ENCODE measurements at places on chromosomes 2 and 18. TPM values are rescaled to one million over a fixed set of nuclear protein-coding genes. Genes with fewer than 3 reads are reported as not detected.

RAPGEF4 gene
- 5.8 TPM for total RNA-seq

PDE11A gene
- total RNA-seq, result 2.0 TPM

DNA sequence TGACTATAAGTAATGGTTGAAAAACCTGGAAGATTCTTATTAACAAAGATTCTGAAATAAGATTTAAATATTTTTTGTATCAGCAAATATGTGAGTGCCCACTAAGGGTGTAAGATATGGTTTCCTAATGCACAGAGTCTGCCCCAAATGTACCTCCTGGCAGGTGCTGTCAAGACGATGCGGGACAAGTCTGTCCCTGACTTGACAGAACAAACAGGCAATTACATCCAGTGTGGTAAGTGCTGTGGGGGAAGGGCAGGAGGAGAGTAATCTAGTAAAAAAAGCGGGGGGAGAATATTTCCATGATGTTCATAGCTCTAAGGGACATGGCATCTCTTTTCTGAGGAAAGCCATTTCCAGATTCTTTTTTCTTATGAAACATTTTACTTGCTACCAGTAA, 127.5 kb downstream of the COL4A4 start:
- H3K27ac ChIP-seq, result no peak overlapping the region
- no peaks in the 10 kb centered on the region for H3K36me3 ChIP-seq
- H3K4me3 ChIP-seq, result no peak overlapping the region
- no peaks in the 10 kb centered on the region for H3K27me3 ChIP-seq
- peaks cover 8% of the 10 kb centered on the region for H3K4me1 ChIP-seq
- no peak for DNase-seq

LYPD6B gene
- total RNA-seq, result 3.8 TPM

DNA sequence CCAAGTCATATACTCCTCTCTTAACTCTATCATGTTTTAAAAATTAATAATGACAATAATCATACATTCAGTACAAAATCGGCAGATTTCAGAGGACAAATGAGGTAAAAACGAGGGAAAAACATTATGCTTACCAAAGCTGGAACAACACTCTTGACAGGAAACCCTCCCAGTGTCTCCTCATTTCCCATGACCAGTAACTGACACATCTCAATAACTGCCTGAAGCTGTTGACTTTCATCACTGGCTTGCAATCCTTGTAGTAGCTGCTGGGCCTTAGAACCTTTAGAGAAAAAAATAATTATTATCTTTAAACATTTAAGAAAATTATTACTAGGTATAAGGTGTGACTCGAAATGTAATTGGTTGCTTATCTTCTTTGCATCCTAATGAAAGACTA, 103.6 kb downstream of the TRIP12 start:
- H3K27me3 ChIP-seq, result no peaks in the 10 kb centered on the region
- no peak overlapping the region for H3K27ac ChIP-seq
- H3K36me3 ChIP-seq, result no peaks in the 10 kb centered on the region
- no peak for DNase-seq
- no peaks in the 10 kb centered on the region for H3K4me1 ChIP-seq

GRCh38 chr18:71242981-71243380, 954.1 kb downstream of the SOCS6 start:
- no peaks in the 10 kb centered on the region for H3K36me3 ChIP-seq
- no peak overlapping the region for H3K4me3 ChIP-seq
- no peaks in the 10 kb centered on the region for H3K4me1 ChIP-seq
- DNase-seq, result no peak

FOXD4L1 gene
- not detected for total RNA-seq

DNA sequence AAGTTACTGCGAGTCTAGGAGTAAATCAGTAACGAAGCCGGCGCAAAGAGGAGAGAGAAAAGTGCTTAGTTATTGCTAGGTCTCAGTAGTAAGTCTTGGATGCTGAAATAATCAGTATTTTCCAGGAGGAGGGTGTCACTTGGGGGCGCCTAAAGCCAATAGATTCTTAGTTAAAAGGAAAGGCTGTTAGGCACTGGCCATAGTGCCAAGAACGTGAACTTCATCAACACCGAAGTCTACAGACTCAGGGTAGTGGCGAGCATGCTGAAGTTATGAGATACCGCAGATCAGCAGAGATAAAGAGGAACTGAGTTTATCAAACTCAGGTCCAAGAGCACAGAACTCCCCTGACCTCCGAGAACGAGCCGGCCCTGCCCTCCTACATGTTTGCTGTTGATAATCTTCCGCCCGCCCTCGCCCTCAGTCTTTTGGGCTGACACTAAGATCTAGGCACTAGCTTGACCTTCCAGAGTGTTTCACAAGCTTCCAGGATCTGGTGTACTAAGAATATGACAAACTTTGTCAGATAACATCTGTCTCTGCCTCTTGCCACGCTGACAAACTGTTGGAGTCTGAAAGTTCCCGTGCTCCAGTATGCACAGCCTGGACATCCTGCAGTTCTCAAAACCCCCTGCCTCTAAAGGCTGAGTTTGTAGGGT, 49.2 kb downstream of the CYB5A start:
- no peaks in the 10 kb centered on the region for H3K36me3 ChIP-seq
- no peak overlapping the region for H3K4me3 ChIP-seq
- H3K27me3 ChIP-seq, result no peaks in the 10 kb centered on the region
- H3K4me1 ChIP-seq, result peaks cover 10% of the 10 kb centered on the region

- H3K27me3 ChIP-seq, result peaks cover 14% of the 10 kb centered on the region
- no peak overlapping the region for H3K27ac ChIP-seq
- no peak for DNase-seq
- H3K4me3 ChIP-seq, result no peak overlapping the region
- no peaks in the 10 kb centered on the region for H3K36me3 ChIP-seq
Observed at GRCh38 chr2:172097557-172098131, 5.1 kb downstream of the DLX2 start.

DNA sequence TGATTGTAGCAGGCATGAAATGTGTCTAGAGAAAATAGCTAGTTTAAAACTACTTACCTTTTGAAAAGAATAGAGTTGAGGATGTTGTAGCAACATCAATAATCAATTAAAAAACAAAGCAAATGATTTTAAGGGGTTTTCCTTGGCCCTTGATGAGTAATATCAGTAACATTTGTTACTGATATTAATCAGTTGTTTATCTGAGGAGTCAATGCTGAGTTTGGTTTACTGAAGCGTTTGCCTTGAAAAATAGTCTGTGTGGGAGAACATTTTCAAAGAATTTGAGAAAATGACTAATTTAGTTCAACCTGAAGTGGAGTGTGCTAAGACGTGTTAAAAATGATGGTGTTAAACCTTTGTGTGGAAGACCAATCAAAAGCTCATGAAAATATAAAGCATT, 9.3 kb downstream of the PTH2R start:
- DNase-seq, result no peak
- H3K27me3 ChIP-seq, result no peaks in the 10 kb centered on the region
- H3K27ac ChIP-seq, result no peak overlapping the region
- no peak overlapping the region for H3K4me3 ChIP-seq
- no peaks in the 10 kb centered on the region for H3K4me1 ChIP-seq

LBX2 gene
- 0.31 TPM for total RNA-seq

ABHD1 gene
- 0.47 TPM for total RNA-seq

- no peaks in the 10 kb centered on the region for H3K27me3 ChIP-seq
- no peak for DNase-seq
- no peaks in the 10 kb centered on the region for H3K36me3 ChIP-seq
- no peak overlapping the region for H3K27ac ChIP-seq
- no peaks in the 10 kb centered on the region for H3K4me1 ChIP-seq
Observed at GRCh38 chr18:31438402-31438801, 9.1 kb upstream of the DSG3 start.

- no peaks in the 10 kb centered on the region for H3K27me3 ChIP-seq
- no peaks in the 10 kb centered on the region for H3K36me3 ChIP-seq
- DNase-seq, result no peak
- no peaks in the 10 kb centered on the region for H3K4me1 ChIP-seq
Observed at GRCh38 chr2:173496746-173497145, 142.1 kb downstream of the CDCA7 start.

GLI2 gene
- 1.4 TPM for total RNA-seq

EMILIN2 gene
- 0.43 TPM for total RNA-seq

- H3K4me1 ChIP-seq, result peaks cover 5% of the 10 kb centered on the region
- H3K4me3 ChIP-seq, result no peak overlapping the region
- no peak overlapping the region for H3K27ac ChIP-seq
- no peak for DNase-seq
- H3K27me3 ChIP-seq, result no peaks in the 10 kb centered on the region
Observed at GRCh38 chr2:197803033-197803444, 1.4 kb upstream of the PLCL1 start.

TRIM43 gene
- total RNA-seq, result not detected

- H3K27me3 ChIP-seq, result no peaks in the 10 kb centered on the region
- no peaks in the 10 kb centered on the region for H3K4me1 ChIP-seq
- H3K27ac ChIP-seq, result no peak overlapping the region
- DNase-seq, result no peak
- no peak overlapping the region for H3K4me3 ChIP-seq
- no peaks in the 10 kb centered on the region for H3K36me3 ChIP-seq
Observed at GRCh38 chr2:105972927-105973326, 221.2 kb downstream of the UXS1 start.

RAB27B gene
- total RNA-seq, result 8.6 TPM

- no peak overlapping the region for H3K27ac ChIP-seq
- H3K36me3 ChIP-seq, result no peaks in the 10 kb centered on the region
- peaks cover 52% of the 10 kb centered on the region for H3K4me1 ChIP-seq
- H3K27me3 ChIP-seq, result no peaks in the 10 kb centered on the region
Observed at GRCh38 chr2:165762723-165763122, 31.3 kb downstream of the GALNT3 start.

DNA sequence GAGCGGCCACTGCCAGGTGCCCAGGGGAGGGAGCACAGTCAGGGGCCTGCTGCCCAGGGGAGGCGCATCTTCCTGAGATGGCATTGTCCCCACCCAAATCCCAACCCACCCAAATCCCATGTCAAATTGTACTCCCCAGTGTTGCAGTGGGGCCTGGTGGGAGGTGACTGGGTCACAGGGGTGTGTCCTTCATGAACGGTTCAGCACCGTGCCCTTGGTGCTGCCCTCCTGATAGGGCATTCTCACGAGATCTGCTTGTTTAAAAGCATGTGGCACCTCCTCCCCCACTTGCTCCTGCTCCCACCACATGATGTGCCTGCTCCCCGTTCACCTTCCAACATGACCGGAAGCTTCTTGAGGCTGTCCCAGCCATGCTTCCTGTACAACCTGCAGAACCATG, 27.6 kb downstream of the ANKMY1 start:
- DNase-seq, result no peak
- no peak overlapping the region for H3K27ac ChIP-seq
- no peaks in the 10 kb centered on the region for H3K4me1 ChIP-seq
- H3K27me3 ChIP-seq, result no peaks in the 10 kb centered on the region
- H3K36me3 ChIP-seq, result peaks cover under 1% of the 10 kb centered on the region

CHRNG gene
- not detected for total RNA-seq

CAVIN2 gene
- 5.2 TPM for total RNA-seq

DNA sequence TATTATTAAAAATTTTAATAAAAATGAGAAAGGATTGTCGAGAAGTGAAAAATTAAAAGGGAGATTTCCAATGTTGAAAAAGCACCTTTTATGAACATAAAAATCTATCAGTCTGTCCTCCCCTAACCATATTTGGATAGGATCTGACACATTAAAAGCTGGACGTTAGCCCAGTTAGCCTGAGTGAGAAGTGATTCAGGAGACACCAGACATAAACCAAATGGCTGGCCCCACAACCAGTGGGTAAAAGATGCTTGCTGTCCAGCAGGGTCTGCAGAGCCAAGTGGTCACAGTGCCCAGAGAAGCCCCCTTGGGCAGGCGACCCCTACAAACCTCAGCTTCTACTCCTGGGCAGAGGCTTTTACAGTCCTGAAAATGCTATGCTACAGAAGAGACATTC, 253.8 kb upstream of the LYPD1 start:
- no peak overlapping the region for H3K27ac ChIP-seq
- no peaks in the 10 kb centered on the region for H3K4me1 ChIP-seq
- no peaks in the 10 kb centered on the region for H3K27me3 ChIP-seq

DNA sequence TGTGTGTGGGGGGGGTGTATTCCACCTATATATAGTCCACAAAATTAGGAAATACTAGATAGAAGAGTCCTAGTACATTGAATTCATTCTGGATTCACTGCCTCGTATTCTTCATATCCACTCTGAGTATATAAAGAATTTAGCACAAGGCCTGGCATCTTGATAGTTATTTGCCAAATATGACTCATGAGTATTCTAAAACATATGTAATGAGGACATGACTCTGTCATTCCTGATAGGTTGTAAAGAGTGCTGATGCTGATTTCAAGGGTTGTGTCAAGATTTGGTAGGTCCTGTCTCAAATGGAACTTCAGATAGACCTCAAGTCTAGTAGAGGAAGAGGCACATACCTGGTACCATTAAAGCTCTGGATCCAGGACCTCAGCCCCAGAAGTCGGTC, 173.4 kb upstream of the BOD1L2 start:
- H3K4me1 ChIP-seq, result no peaks in the 10 kb centered on the region
- no peak for DNase-seq
- no peak overlapping the region for H3K4me3 ChIP-seq
- H3K27ac ChIP-seq, result no peak overlapping the region

DNA sequence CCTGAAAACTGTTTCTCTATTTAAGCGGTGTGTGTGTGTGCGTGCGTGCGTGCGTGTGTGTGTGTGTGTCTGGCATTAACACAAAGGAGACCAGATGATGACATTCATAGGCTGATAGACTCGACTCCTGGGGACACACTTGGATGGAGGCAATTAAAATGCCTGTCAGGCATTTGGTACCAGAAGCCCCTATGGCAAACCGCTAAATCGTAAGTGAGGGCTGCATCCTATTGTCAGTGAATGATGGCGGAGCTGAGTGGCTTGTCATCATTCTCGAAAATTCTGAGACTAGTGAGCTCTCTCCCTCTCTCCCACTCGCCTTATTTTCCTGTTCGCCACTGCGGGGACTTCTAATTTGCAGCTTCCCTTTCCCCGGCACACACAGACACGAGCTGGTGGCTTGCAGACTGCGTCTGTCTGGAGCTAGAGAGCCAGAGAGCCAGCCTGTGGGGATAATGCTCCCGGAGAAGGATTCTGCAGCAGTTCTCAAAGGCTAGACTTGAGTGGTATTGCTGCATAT, 155.4 kb downstream of the MAP2 start:
- H3K4me3 ChIP-seq, result no peak overlapping the region
- H3K27ac ChIP-seq, result no peak overlapping the region
- no peaks in the 10 kb centered on the region for H3K36me3 ChIP-seq
- H3K4me1 ChIP-seq, result no peaks in the 10 kb centered on the region
- H3K27me3 ChIP-seq, result no peaks in the 10 kb centered on the region
- DNase-seq, result no peak
